HS-5 (cell line): ENCODE measurements at places on chromosomes 3 and 15.

GRCh38 chr15:88535100-88535499 lies 11.4 kb downstream of the DET1 start:
- no peak for DNase-seq

DNA sequence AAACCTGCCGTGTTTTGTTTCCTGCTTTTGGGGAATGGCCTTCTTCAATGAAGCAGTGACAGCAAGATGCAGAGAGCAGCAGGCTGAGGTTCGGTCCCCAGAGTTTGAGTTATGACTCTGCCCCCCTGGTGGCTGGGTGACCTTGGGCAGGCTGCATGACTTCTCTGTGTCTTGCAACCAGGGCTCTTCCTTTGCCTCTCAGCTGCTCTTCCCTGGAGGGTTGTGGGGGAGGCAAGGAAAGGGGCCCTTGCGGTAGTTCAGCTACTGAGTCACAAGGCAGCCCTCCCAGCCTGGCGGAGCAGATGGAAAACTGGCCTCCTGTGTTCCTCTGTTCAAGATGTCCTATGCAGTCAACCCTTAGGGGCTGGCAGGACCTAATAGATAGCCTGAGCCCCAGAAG lies 17.1 kb downstream of the CTXND1 start:
- DNase-seq: no peak

GRCh38 chr3:118811236-118811732 lies 223.4 kb downstream of the IGSF11 start:
- no peak for DNase-seq

DNA sequence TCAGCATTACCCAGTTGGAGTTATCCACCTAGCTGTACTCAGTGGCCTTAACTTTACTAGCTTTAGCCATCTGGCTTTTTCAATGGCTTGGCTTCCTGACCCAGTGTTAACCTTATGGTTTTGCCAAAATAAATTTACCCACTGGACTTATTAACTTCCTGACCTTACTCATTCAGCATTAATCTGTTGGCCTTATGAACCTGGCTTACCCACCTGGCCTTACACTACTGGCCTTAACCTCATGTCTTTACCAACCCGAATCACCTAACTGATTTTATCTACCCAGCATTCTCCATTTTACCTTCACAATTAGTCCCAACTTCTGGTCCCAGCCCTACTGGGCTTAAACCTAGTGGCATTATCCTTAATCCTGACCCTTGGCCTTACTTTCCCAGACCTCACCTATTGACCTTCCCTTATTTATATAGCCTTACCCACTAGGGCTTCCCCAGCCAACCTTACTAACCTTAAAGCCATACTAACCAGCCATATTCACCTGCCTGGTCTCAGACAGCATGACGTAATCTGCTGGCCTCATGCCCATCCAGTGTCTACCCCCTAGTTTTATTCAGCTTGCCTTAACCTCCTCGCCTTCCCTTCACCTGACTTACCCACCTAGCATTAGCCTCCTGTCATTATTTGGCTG lies 100.0 kb downstream of the IL12A start:
- no peak for DNase-seq

DNA sequence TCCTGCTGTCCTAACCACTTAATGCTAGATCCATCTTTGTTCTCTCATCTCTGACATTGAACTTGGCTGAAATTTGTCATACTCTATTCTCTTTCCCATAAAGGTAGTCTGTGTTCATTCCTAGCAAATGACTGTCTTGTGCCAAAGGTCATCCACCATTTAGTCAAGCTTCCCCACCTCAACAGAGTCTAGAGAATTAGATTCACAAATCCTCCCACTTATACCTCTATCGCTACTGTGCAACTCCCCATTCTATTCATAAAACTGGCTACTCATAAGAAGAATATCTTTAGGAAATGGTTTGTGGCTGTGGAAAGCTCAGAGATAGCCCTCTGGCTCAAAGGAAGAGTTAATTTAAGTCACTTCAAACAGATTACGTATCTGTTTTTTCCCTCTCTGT lies 59.7 kb upstream of the MBNL1 start:
- no peak for DNase-seq

- DNase-seq: no peak
Observed at GRCh38 chr3:107557743-107558142, 35.0 kb downstream of the BBX start.

- DNase-seq: no peak
Observed at GRCh38 chr3:86815880-86816279, 175.1 kb downstream of the VGLL3 start.

- no peak for DNase-seq
Observed at GRCh38 chr3:122178711-122179110, 4.8 kb upstream of the CASR start.

GRCh38 chr3:178480795-178481194 lies 55.4 kb upstream of the KCNMB2 start:
- no peak for DNase-seq

- DNase-seq: no peak
Observed at GRCh38 chr3:194395778-194396538, 3.1 kb downstream of the GP5 start.

- no peak for DNase-seq
Observed at GRCh38 chr15:64843991-64844390, 2.3 kb downstream of the PLEKHO2 start.

DNA sequence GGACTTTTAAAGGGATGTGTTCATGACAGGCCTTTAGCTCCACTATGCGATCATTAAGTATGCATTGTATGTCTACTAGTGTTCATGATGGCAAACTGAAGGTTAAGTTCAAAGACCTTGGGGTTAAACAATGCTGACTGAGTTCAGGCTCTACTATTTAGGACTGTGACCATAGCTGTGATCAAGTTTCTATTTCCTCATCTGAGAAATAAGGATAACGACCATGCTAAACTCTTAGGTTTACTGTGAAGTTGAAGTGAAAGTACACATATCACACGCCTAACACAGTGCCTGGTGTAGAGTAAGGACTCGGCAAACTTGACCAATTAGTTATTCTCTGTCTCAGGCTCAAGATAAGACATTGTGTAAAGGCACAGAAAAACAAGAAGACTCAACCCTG lies 243.2 kb downstream of the MBNL1 start:
- no peak for DNase-seq

DNA sequence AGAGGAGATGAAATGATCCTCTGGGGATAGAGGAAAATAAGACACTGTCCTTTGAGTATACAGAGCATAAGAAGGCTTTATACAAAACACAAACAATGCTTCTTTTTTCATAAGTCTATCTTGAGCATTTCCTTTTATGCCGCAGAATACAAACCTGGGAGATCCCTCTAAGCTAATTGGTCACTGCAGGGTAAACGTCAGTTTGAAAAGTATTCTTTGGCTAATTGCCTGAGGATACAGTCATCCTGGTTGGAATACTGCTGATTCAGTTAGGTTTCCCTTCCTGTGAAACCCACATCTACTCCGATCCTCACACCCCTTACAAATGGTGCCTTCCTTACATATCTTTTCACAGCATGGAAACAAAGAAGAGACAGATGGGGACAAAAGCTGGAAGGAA lies 10.6 kb downstream of the WNT5A start:
- DNase-seq: peak; percentile 84

DNA sequence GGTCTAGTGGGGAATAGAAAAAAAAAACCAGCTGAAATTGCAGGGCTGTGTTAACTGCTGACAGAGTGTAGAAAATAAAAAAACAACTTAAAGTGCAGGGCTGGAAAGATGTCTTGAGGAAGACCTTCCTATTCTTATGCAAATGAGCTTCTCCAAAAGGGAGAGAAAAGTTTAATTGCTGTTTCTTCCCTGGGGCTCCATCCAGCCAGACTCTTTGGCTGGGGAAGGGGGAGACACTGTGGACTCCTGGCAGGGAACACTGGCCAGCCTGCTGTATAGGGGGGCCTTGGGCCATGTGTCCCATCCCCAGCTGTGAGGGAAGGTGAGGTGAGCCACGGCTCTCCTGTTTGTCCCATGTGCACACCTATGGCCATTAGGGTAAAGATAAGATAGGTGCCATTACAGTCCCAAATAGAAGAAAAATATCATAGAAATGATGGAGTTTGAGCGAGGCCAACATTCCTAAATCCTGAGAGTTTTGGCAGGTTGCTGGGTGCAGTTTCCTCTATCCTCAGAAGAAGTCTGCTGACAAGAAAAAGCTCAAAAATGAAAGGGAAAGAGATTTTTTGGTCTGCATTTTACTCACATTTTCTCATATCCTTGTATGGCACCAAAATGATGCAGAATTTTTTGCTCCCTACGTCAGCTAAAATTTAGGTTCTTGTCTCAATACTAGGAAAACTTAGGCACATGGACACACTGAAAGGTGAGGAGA lies 901.7 kb downstream of the PLOD2 start:
- no peak for DNase-seq

DNA sequence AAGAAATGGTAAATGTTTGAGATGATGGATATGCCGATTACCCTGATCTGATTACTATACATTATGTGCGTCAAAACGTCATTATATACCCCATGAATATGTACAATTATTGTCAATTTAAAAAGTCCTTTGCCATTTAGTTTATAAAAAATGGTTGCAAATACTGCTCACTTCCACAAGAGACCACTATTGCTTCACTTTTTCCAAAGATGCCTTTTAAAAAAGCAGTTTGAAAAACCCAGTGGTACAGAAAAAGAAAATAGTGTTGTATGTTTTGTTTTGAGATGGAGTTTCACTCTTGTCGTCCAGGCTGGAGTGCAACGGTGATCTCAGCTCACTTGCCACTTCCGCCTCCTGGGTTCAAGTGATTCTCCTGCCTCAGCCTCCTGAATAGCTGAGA lies 39.3 kb downstream of the EDEM1 start:
- no peak for DNase-seq

- DNase-seq: no peak
Observed at GRCh38 chr3:54180921-54181320, 58.6 kb downstream of the CACNA2D3 start.

- DNase-seq: no peak
Observed at GRCh38 chr3:185846037-185846436, 21.2 kb upstream of the IGF2BP2 start.

- no peak for DNase-seq
Observed at GRCh38 chr3:37859908-37860199, 1.8 kb upstream of the CTDSPL start.

DNA sequence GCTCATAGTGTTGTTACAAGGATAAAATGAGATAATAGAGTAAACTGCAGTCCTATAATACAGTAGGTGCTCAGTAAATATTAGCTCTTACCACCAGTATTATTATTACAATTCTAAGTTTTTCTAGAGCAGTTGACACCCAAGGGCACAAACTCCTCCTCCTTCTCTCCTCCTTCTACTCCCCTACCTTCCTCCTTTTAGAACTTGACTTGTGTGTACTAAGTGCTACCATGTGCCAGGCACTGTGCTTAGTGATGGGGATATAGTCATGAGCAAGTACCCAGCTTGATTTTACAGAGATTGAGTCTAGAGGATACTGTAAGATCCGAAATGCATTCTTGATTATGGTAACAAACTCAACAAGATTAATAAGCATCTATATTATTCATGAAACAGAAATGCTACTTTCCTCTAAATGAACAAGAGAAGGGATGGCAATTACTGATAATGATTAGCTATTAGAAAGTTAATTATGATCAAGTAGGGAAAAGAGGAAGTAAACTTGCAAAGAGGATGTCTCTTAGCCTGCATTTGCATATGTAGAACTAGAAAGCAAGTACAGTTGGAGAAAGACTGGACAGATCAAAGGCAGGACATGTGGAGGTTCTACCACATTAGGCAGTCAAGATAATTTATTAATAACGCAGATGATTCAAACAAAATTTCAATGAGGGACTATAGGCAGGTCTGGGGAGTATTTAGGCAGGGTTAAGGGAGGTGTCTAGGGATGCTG lies 72.3 kb downstream of the CLDN11 start:
- DNase-seq: no peak

DNA sequence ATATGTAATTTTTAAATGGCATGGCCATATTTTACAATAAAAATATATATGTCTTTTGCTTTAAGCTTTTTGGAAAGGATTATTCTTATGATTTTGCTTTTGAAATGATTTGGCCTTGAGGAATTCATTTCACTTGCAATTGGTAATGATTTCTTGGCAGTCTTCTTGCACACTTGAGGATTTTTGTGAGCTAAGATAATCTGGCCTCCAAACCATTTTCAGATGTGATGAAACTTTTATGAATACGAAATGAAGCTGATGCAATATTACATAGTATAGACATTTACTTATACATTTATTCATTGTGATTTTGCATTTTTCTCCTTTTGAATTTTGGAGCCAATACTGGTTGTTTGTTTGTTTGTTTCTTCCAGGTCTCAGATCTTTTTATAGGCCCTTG lies 6.4 kb upstream of the SH2D7 start:
- DNase-seq: no peak

DNA sequence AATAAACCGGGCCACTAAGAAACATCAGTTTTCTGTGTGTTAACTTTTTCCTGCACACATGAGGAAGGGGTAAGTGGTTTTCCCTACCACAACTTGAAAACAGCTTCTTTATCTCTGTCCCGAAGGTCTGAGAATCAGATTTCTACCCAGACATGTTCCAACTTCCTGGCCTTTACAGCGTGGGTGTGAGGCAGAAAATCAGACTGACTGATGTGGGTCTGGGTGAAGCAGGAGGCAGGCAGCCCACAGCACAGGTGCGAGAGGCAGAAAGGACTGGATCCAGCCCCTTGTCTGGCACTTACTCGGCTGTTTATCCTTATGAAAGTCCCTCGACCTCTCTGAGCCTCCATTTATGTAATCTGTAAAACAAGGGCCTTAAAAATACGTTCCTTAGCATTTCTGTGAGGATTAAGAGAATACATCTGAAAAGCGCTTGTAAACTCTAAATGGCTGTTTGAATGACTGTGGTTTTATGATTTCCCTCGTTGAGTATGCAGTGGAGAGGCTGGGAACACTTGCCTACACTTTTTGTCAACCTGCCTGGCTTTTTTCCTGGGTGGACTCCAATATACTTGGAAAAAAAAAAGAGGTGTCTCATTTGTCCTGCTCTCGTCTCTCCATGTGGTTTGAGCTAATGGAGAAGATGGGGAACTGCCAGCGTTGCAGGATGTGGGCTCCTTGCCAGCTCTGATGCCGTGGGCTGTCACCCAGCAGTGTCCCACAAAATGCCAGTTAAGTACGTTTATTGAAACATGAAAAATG lies 3.1 kb downstream of the AGBL1 start:
- DNase-seq: no peak

- DNase-seq: no peak
Observed at GRCh38 chr3:14872706-14873105, 53.9 kb downstream of the FGD5 start.
